ENCODE measurements at places on chromosomes 1 and 21. TPM values are rescaled to one million over a fixed set of nuclear protein-coding genes. Genes with fewer than 3 reads are reported as not detected.

DNAI4 gene
- polyA plus RNA-seq, result 2.2 TPM

OR2L8 gene
- not detected for polyA plus RNA-seq

TSTD1 gene
- polyA plus RNA-seq, result not detected

KDF1 gene
- polyA plus RNA-seq, result 0.06 TPM

STUM gene
- not detected for polyA plus RNA-seq

SH2D5 gene
- polyA plus RNA-seq, result 4.9 TPM

Measured in AG04450 (cell line).